Osteoblast (primary cell): ENCODE measurements at places on chromosomes 2 and 18. TPM values are rescaled to one million over a fixed set of nuclear protein-coding genes. Genes with fewer than 3 reads are reported as not detected.

DNA sequence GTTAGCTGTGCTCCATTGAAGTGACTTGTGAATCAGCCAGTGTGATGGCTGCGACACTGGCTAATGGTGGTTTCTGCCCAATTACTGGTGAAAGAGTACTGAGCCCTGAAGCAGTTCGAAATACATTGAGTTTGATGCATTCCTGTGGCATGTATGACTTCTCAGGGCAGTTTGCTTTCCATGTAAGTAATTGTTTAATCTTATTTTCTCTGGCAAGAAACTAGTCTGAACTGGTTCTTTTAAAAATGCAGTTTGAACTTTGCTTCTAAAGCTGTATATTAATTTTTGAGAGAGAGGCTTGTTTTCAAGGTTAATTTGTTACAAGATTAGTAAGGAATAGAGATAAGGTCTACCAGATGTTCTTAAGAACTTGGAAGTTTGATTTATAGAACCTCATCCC, 46.7 kb downstream of the GLS start:
- DNase-seq, result peak; percentile 21
- H3K36me3 ChIP-seq, result peaks cover 98% of the 10 kb centered on the region
- peaks cover 12% of the 10 kb centered on the region for H3K4me1 ChIP-seq
- H3K4me3 ChIP-seq, result no peak overlapping the region

DNA sequence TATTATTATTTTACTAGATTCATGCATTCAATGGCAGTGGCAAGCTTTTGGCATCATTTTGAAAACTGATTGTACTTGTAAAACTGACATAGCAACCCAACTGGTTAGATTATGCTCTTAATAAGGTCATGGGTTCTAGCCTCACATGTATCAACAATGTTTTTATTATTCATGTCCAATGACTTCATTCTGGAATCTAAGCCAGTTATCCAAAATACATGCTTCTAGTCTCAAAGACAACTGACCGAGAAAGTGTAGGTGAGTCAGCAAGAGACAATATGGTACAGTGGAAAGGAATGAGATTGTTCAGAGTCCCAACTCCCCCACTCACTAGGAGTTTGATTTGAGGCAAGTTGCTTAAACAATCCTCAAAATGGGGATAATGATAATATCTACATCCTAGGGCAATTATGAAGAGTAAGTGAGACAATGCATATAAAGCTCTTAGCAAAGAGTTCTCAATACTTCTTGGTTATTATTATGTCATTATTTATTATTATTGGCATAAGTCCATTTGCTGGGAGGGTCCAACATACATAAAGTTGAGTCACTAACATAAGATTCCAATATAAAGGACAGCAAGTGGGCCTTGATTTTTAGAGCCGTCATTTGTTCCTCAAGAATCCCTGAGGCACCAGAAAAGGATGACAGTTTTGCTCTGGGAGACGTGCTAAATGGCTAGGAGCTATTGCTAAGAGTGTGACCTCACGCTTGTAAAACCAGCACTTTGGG, 99.4 kb downstream of the NEB start:
- H3K36me3 ChIP-seq, result no peaks in the 10 kb centered on the region
- no peak overlapping the region for H3K4me3 ChIP-seq
- DNase-seq, result no peak
- peaks cover 5% of the 10 kb centered on the region for H3K4me1 ChIP-seq

GRCh38 chr18:25604894-25605597, 253.1 kb upstream of the ZNF521 start:
- H3K27me3 ChIP-seq, result no peaks in the 10 kb centered on the region
- no peaks in the 10 kb centered on the region for H3K36me3 ChIP-seq
- no peak overlapping the region for H3K4me3 ChIP-seq
- H3K27ac ChIP-seq, result no peak overlapping the region
- H3K4me1 ChIP-seq, result no peaks in the 10 kb centered on the region

GRCh38 chr2:143254110-143254509, 124.9 kb downstream of the ARHGAP15 start:
- H3K27ac ChIP-seq, result no peak overlapping the region
- no peaks in the 10 kb centered on the region for H3K36me3 ChIP-seq
- no peaks in the 10 kb centered on the region for H3K27me3 ChIP-seq

GRCh38 chr2:101947374-101947773, 44.4 kb upstream of the IL1R2 start:
- no peaks in the 10 kb centered on the region for H3K27me3 ChIP-seq
- H3K27ac ChIP-seq, result no peak overlapping the region
- H3K4me1 ChIP-seq, result no peaks in the 10 kb centered on the region
- H3K36me3 ChIP-seq, result no peaks in the 10 kb centered on the region

GRCh38 chr18:38539371-38539770, 973.8 kb upstream of the CELF4 start:
- DNase-seq, result no peak
- no peak overlapping the region for H3K27ac ChIP-seq
- no peaks in the 10 kb centered on the region for H3K27me3 ChIP-seq
- H3K4me3 ChIP-seq, result no peak overlapping the region
- H3K36me3 ChIP-seq, result no peaks in the 10 kb centered on the region

GRCh38 chr2:203797276-203797675, 70.3 kb upstream of the CTLA4 start:
- no peaks in the 10 kb centered on the region for H3K27me3 ChIP-seq
- no peak overlapping the region for H3K4me3 ChIP-seq
- no peak for DNase-seq
- peaks cover 32% of the 10 kb centered on the region for H3K4me1 ChIP-seq

- H3K4me3 ChIP-seq, result no peak overlapping the region
- no peak overlapping the region for H3K27ac ChIP-seq
- DNase-seq, result peak; percentile 77
- no peaks in the 10 kb centered on the region for H3K27me3 ChIP-seq
Measured at GRCh38 chr2:241577413-241578122, 19.0 kb downstream of the BOK start.

DNA sequence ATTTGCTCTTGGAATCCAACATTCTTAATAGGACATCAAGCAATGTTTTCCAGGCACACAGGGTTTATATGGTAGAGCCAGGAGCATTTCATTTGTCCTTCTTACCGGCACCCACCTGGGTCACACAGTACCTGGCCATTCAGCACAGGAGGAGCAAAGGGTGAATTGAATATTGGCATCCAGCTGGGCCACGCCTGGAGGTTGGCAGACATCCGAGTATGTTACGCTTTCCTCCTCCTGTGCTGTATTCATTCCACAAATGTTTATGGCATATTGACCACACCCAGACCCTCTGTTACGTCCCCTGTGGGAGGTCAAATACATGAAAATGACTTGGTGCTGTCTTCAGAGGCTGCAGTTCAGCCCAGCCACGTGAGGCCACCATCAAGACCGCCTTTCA, 206.2 kb downstream of the RTP5 start:
- H3K4me1 ChIP-seq, result peaks cover 10% of the 10 kb centered on the region
- no peaks in the 10 kb centered on the region for H3K36me3 ChIP-seq
- no peaks in the 10 kb centered on the region for H3K27me3 ChIP-seq
- no peak overlapping the region for H3K27ac ChIP-seq
- DNase-seq, result no peak

GRCh38 chr2:42052702-42053481, 5.1 kb downstream of the PKDCC start:
- peaks cover 2% of the 10 kb centered on the region for H3K27me3 ChIP-seq
- peaks cover 10% of the 10 kb centered on the region for H3K4me1 ChIP-seq
- peaks cover 5% of the 10 kb centered on the region for H3K36me3 ChIP-seq
- peak; percentile 53 for DNase-seq
- no peak overlapping the region for H3K27ac ChIP-seq

DNA sequence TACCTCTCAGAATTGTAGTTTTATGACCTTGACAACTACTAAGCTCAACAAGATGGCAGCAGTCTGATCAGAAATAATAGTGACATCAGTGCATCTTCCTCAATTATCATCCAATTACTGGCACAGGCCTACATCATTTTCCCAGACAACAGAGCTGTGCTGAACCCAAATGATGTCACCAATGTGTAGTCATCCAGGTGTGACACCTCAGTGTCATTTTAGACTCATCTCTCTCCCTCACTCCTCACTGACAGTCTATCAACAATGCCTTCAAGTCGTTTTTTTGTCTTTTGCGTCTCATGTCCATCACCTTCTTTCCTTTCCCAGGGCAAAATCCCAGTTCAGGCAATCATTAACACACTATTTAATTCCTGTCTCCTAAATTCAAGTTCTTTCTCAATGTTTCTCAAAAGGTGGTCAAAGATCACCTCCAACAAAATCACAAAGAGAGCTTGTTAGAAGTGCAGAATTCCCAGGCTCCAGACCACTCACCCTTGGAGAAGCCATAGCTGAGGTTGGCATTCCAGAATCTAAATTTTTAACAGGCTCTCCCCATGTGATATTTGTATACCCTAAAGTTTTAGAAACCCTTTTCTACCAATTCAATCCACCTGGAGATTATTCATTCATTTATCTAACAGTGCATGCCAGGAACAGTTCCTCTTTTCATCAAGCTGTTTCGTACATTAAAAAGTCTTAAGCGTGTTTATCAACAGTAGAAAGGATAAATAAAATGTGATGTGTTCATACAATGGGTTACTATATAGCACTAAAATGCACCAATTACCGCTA, 125.3 kb upstream of the KLF7 start:
- H3K36me3 ChIP-seq, result no peaks in the 10 kb centered on the region
- H3K27me3 ChIP-seq, result no peaks in the 10 kb centered on the region
- H3K27ac ChIP-seq, result no peak overlapping the region
- no peak for DNase-seq
- no peak overlapping the region for H3K4me3 ChIP-seq

GRCh38 chr18:64090876-64091275, 58.0 kb downstream of the LINC00305 start:
- H3K4me3 ChIP-seq, result no peak overlapping the region
- DNase-seq, result no peak
- H3K4me1 ChIP-seq, result no peaks in the 10 kb centered on the region
- no peak overlapping the region for H3K27ac ChIP-seq
- no peaks in the 10 kb centered on the region for H3K27me3 ChIP-seq

- no peaks in the 10 kb centered on the region for H3K4me1 ChIP-seq
- no peak overlapping the region for H3K4me3 ChIP-seq
- DNase-seq, result no peak
- H3K27ac ChIP-seq, result no peak overlapping the region
- H3K27me3 ChIP-seq, result peaks cover 4% of the 10 kb centered on the region
Measured at GRCh38 chr18:74392323-74392722, 64.8 kb downstream of the DIPK1C start.

DNA sequence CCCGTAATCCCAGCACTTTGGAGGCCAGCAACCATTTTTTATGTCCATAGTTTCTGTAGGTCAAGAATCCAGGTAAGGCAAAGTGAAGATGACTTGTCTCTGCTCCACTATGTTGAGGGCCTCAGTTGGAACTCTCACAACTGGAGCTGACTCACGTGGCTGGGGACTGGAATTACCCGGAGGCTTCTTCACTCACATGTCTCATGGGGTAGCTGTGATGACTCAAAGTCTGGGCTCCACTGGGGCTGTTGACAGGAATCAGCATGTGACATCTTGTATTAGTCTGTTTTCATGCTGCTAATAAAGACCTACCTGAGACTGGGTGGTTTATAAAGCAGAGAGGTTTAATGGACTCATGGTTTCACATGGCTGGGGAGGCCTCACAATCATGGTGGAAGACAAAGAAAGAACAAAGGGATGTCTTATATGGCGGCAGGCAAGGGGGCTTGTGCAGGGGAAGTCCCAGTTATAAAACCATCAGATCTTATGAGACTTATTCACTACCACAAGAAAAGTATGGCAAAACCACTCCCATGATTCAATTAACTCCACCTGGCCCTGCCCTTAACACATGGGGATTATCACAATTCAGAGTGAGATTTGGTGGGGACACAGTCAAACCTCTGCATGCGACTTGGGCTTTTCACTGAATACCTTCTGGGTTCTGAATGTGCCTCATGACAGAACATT, 7.8 kb upstream of the PPP1R1C start:
- H3K4me1 ChIP-seq, result peaks cover 3% of the 10 kb centered on the region
- no peaks in the 10 kb centered on the region for H3K27me3 ChIP-seq
- H3K36me3 ChIP-seq, result no peaks in the 10 kb centered on the region
- no peak overlapping the region for H3K27ac ChIP-seq
- no peak overlapping the region for H3K4me3 ChIP-seq

DNA sequence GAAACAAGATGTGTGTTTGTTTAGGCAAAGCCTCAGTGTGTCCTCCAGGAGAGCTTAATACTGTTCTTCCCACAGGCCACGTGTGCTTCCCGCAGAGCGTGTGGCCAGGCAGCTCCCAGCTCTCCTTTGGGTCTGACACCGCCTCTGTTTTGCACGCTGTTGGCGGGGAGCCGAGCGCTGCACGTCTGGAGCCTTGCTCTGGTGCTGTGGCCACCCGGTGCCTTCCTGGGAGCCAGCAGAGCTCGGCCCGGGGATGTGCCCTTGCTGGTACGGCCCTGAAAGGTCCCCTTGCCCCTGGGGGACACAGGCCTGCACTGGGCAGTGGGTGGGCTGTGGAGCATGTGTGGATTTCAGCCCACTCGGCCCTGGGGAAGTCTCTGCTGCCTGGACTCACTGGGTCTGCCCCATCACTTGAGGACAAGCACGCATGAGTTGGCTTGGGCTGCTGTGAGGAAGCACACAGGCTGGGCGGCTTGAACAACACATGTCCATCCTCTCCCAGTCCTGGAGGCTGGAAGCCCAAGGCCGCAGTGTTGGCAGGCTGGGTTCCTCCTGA, 160.7 kb upstream of the HDAC4 start:
- H3K27me3 ChIP-seq, result no peaks in the 10 kb centered on the region
- H3K36me3 ChIP-seq, result no peaks in the 10 kb centered on the region
- DNase-seq, result no peak
- no peaks in the 10 kb centered on the region for H3K4me1 ChIP-seq
- H3K4me3 ChIP-seq, result no peak overlapping the region

DNA sequence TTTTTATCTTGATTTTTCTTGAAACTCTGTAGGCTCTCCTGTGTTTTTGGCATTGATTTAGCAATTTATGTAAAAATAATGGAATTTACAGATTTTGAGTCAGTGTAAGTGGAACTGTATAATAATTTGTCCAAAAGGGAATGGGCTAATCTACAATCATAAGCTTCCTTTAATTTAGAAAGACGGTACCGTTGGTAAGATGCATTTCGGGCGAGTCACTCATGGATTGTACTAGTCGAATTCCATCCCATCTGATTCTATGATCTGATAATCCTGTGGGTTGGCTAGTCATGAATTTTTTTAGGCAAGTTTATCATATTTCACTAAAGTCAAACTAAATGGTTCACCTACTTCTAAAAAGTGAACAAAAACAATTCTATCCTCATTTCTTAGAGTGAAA, 133.4 kb downstream of the ZNF407 start:
- peak; percentile 78 for DNase-seq
- no peak overlapping the region for H3K4me3 ChIP-seq
- H3K36me3 ChIP-seq, result no peaks in the 10 kb centered on the region
- H3K27me3 ChIP-seq, result no peaks in the 10 kb centered on the region

GRCh38 chr2:71332435-71332796, 834 bp downstream of the ZNF638 start:
- no peaks in the 10 kb centered on the region for H3K27me3 ChIP-seq
- DNase-seq, result no peak
- H3K36me3 ChIP-seq, result no peaks in the 10 kb centered on the region
- peak overlapping the region; percentile 95 for H3K27ac ChIP-seq
- peak overlapping the region; percentile 84 for H3K4me3 ChIP-seq
- peaks cover 30% of the 10 kb centered on the region for H3K4me1 ChIP-seq

GRCh38 chr2:236172255-236173035, 4.3 kb upstream of the GBX2 start:
- DNase-seq, result peak; percentile 80
- H3K36me3 ChIP-seq, result no peaks in the 10 kb centered on the region
- peaks cover 72% of the 10 kb centered on the region for H3K27me3 ChIP-seq

Gene TEX44
- total RNA-seq, result not detected in 2 replicates

Gene CDKL4
- 2.2 and 3.5 TPM in 2 replicates for total RNA-seq

Gene PROC
- total RNA-seq, result 0.29 TPM in 1 of 2 replicates, not detected in the other

Gene COMMD1
- 44.5 and 51.8 TPM in 2 replicates for total RNA-seq

Gene LAMA3
- total RNA-seq, result 8.3 and 33.3 TPM in 2 replicates

Gene SCYGR4
- not detected in 2 replicates for total RNA-seq

Gene EDAR
- total RNA-seq, result not detected in 2 replicates

Gene OLA1
- 79.3 and 96.1 TPM in 2 replicates for total RNA-seq

Gene MSTN
- under 0.01 TPM in 1 of 2 replicates, not detected in the other for total RNA-seq

Gene SERPINB5
- total RNA-seq, result not detected in 2 replicates

Gene ODC1
- 106 and 109 TPM in 2 replicates for total RNA-seq

Gene PLCD4
- 2.5 and 4.4 TPM in 2 replicates for total RNA-seq

Gene HOXD8
- 3.3 and 5.6 TPM in 2 replicates for total RNA-seq

Gene SDC1
- 7.6 and 11.8 TPM in 2 replicates for total RNA-seq
